Left ventricle myocardium superior (tissue), 1 donor: ENCODE measurements at places on chromosomes 5 and 9.

DNA sequence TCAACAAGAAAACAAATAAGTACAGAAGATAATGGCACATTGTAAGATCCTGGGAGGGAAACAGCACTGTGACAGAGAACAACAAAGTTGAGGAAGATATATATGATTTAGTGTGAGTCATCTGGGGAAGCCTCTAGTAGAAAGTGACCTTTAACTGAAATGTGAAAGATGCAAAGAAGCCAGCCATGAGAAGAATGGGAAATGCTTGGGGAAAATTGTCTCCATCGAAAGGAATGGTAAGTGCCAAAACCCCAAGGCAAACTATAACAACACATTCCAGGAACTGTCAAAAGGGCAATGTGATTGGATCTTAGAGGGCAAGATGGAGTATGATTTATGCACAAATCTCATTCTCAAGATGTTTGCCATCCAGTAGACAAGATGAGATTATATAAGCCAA, 537.8 kb upstream of the BRINP1 start:
- DNase-seq: no peak

DNA sequence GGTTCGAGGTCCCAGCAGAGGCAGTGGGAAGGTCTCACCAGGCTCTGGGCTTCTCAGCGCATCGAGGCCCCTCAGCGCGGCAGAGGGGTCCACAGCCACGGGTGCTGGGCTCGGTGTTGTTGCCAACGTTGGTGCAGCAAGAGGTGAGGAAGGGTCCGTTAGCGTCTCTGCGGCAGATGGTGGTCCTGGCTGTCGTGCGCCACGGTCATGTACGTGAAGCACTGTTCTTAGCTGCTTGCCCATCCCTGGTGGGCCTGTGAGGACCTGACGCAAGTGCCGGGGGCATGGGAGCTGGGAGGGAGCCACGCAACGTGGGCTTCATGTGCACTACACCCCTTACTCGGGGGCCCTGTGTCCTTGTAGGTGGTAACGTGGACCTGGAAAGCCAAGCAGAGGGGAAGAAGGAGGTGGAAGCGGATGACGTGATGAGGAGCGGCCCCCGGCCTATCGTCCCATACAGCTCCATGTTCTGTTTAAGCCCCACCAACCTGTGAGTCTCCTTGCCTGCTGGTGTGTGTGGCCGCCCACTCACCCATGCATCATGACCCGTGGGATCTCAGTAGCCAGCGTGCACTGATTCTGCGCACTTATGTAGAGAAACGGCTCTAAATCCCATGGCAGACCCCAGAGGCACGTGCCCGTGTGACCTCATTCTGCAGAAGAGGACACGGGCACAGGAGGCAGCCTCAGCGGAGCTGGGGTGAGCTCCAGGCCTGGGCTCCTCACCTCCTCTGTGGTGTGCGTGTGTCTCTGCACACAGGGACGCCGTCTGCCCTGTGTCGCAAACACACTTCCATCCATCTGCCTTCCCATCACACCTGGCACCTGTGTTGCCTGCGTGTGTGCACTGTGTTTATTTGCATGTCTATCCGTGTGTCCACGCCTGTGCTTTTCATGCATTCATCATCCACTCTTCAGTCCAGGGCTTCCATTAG, 166.1 kb downstream of the CACNA1B start:
- DNase-seq: no peak

DNA sequence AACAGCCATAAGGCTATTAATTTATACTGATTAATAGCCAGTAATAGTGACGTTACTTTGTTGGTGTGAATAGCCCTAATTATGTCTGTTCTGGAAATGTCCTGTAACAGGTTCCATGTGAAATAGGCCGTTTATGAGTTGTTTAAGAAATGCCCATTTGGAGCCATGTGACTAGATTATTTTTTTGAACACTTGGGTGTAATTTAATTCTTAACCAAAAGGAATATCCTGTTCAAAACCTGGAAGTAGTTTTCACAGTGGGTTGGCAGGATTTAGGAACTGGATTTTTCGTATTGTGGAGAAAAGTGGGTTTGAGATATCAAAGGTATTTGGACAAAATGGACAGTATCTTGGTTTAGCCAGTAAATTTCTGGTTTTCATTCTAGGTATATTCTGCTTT, 1.3 kb downstream of the TENT2 start:
- DNase-seq: no peak

DNA sequence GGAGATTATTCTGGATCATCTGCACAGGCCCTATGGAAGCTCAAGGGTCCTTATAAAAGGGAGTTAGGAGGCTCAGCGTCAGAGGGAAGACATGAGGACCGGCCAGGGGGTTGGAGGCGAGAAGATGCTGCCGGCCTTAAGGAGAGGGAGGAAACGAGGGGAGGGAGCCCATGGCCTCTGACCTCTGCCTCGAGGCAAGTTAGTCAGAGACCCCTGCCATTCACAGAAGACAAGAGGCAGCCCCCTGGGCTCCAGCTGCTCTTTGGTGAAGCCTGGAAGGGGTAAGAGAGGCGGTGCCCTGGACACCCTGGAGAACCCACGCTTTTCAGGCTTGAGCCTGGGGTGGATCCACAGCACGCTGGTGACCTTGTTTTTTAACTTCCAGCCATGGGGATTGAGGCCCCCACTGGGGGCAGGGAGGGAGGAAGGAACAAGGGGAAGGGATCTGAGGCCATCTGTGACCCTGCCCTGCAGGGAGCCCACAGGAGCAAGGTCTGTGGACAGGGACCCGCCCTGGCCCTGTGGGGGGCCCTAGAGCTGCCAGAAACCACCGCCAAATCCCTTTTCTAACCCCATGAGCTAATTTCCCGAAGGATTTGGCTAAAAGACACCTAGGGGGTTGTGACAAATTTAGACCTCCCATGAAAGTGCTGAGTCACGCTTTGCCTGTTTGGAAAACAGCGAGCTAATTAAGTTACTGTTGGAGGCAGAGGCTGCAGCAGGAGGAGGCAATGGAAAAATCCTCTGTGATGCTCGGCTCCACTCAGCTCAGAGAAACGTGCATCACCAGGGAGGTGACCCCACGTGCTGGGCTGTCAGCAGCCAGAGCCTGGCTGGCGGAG, 49.7 kb downstream of the OLFM1 start:
- no peak for DNase-seq

GRCh38 chr5:40797273-40798011, 732 bp downstream of the PRKAA1 start:
- DNase-seq: peak; percentile 88
